ENCODE measurements at places on chromosomes 12 and 14.

DNA sequence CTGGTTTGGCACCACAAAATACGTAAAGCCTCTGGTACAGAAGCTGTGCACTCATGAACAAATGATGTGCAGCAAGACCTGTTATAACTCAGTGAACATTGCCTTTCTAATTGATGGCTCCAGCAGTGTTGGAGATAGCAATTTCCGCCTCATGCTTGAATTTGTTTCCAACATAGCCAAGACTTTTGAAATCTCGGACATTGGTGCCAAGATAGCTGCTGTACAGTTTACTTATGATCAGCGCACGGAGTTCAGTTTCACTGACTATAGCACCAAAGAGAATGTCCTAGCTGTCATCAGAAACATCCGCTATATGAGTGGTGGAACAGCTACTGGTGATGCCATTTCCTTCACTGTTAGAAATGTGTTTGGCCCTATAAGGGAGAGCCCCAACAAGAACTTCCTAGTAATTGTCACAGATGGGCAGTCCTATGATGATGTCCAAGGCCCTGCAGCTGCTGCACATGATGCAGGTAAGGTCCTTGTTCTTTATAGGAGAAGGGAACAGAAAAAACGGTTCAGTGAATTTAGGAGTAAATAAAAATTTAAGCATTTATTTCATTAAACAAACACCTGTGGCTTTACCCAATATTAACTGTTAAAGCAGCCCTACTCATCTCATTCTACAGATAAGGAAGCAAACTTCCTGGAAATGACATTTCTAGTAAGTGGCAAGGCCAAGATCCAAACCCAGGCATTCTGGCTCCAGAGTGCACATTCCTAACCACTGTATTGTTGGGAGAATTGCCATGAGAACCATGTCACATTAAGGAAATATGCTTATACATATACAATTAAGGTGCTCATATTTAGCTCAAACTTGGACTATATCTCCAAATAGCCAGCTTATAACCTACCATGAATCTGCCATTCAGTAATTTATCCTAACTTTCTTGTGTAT, 11.7 kb downstream of the COCH start:
- no peak for DNase-seq

DNA sequence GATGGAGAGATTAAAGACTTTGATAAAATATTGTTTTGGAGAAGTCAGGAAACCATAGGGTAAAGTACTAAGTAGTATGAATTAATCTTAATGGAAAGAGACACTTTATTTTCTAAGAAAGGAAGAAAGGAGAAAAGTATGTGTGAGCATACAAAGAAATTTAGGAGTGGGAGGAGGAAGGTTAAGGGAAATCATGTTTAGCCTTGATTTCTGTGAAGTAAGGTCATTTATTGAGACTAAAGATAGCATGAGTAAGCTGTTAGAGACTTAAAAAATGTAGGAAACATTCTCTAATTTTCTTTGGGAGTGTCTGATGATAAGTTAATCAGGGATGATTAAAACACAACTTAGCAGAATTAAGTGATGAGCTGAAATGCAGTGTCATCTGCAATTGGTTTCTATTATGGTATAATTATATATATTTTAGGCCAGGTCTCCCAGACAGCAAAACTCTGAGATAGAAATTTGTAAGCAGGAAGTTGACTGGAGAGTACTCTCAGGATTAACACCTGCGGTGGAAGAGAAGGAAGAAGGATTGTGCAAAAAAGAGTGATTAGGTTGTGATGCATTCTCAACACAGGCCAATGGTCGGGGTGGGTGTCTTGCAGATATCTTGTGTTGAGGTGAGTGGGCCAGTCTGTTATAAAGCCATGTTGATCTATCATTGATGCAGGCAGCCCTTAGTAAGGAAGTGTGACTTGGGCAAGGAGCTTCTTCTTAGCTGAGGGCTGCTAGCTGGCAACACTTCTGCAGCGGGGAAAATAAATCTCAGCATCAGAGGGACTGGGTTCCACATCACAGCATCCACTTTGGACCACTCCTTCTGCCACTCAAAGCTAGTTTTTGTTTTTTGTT, 256.2 kb downstream of the AEBP2 start:
- no peak for DNase-seq

GRCh38 chr14:86942936-86943335, 1050.0 kb downstream of the GALC start:
- no peak for DNase-seq

DNA sequence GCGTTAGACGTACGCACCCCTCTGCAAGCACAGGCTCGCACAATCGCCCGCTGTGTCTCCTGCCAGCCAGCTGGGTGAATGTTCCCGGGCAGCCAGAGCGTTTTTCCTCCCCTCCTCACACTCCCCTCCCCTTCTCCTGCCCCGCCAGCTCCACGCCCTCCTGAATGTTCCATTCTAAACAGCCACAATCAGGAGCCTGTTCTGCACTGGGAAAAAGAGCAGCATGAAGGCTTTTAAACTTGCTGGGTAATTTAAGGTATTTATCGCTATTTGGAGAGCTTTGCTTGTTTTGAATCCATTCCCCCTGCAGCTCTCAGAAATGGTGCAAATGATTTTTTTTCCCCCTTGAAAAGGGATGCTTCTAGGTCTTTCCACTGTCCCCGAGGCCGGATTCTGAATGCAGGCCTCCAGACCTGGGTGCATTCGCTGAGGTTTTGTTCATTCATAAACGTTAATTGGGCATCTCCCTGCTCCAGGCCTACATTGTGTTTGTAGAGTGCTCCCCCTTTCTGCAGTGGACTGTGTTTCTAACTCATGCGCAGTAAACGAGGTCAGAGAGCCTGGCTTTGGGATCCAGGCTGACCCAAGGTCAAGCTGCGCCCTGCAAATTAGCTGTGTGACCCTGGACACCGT, 212.5 kb downstream of the CHST11 start:
- DNase-seq: no peak

DNA sequence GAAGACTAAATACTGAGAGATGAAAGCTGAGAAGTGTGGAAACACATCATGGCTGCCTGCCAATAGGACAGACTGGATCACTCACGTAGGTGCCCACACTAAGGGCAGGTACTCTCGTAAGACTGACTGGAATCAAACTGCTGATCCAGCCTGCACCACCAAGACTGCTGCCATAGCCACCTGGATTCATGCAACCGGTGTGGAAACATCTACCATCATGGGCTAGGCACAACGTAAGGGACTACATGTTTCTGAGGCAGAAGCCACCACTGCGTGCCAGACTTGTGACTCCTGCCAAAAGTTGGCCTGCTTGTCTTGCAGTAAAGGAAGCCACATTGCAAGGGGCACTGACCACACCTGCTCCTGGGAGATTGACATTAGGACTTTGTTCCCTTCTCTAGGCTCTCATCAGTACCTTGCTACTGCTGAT, 3.8 kb downstream of the POMT2 start:
- no peak for DNase-seq

DNA sequence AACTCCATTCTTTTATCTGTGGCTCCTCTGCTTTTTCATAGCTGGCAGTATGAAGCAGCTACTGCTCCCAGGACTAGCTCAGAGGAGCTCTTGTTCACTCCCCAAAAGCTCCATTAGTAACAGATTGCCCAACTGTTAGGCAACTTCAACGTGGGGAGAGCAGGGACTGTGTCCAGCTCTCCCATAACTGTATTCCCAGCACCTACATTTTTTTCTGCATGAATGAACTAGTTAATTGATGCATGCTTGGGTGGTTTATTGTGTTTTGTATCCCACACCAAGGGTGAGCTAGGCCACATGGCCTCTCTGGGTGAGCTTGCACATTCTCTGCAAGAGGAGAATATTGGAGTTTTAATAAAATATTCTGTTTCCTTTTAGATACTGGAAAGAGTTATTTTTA, 15.2 kb downstream of the STON2 start:
- no peak for DNase-seq

Data from CD4-positive, alpha-beta T cell treated with Interleukin-6 at 100 ng/mL for 8 hours (primary cell).